IMR-90 (cell line): ENCODE measurements at places on chromosomes 6 and 20. TPM values are rescaled to one million over a fixed set of nuclear protein-coding genes. Genes with fewer than 3 reads are reported as not detected.

CCN2 gene
- 1,205 and 1,345 TPM in 2 replicates for polyA plus RNA-seq

CPNE5 gene
- 0.07 and 0.10 TPM in 2 replicates for polyA plus RNA-seq

LAMA5 gene
- polyA plus RNA-seq: 7.3 and 11.4 TPM in 2 replicates

FNDC1 gene
- 0.03 and 0.04 TPM in 2 replicates for polyA plus RNA-seq

GJA10 gene
- polyA plus RNA-seq: not detected in 2 replicates

PNLDC1 gene
- polyA plus RNA-seq: not detected in 2 replicates

PLN gene
- not detected in 2 replicates for polyA plus RNA-seq

ISM1 gene
- polyA plus RNA-seq: 0.03 TPM in 1 of 2 replicates, not detected in the other

ERGIC3 gene
- polyA plus RNA-seq: 434 and 437 TPM in 2 replicates

DSP gene
- polyA plus RNA-seq: 6.8 and 7.1 TPM in 2 replicates

C6orf120 gene
- 19.7 and 21.4 TPM in 2 replicates for polyA plus RNA-seq

ZNF831 gene
- polyA plus RNA-seq: not detected in 2 replicates

GSTA5 gene
- polyA plus RNA-seq: not detected in 2 replicates

NELFE gene
- polyA plus RNA-seq: 63.6 and 65.4 TPM in 2 replicates

NOX3 gene
- polyA plus RNA-seq: not detected in 2 replicates

NRSN1 gene
- not detected in 2 replicates for polyA plus RNA-seq

HLA-DMB gene
- 0.19 and 0.20 TPM in 2 replicates for polyA plus RNA-seq

PKIB gene
- 5.6 and 6.3 TPM in 2 replicates for polyA plus RNA-seq

SRF gene
- 56.3 and 69.1 TPM in 2 replicates for polyA plus RNA-seq

MDN1 gene
- polyA plus RNA-seq: 7.4 and 7.7 TPM in 2 replicates

MDFI gene
- polyA plus RNA-seq: 0.29 and 0.36 TPM in 2 replicates

IL20RA gene
- 0.02 TPM in 1 of 2 replicates, not detected in the other for polyA plus RNA-seq

PAX1 gene
- polyA plus RNA-seq: not detected in 2 replicates

KIF13A gene
- 22.5 and 23.3 TPM in 2 replicates for polyA plus RNA-seq

MATN4 gene
- polyA plus RNA-seq: 0.12 and 0.13 TPM in 2 replicates

ZKSCAN8 gene
- 4.5 and 8.3 TPM in 2 replicates for polyA plus RNA-seq

SSTR4 gene
- polyA plus RNA-seq: not detected in 2 replicates

EYA2 gene
- polyA plus RNA-seq: 5.0 and 5.4 TPM in 2 replicates

LCA5 gene
- 0.87 and 1.2 TPM in 2 replicates for polyA plus RNA-seq

DEFB132 gene
- polyA plus RNA-seq: not detected in 2 replicates

CLPSL1 gene
- not detected in 2 replicates for polyA plus RNA-seq

TCEA2 gene
- 28.9 and 30.0 TPM in 2 replicates for polyA plus RNA-seq

KCNG1 gene
- 51.4 and 54.6 TPM in 2 replicates for polyA plus RNA-seq
